ENCODE measurements at places on chromosomes 1 and 21.

DNA sequence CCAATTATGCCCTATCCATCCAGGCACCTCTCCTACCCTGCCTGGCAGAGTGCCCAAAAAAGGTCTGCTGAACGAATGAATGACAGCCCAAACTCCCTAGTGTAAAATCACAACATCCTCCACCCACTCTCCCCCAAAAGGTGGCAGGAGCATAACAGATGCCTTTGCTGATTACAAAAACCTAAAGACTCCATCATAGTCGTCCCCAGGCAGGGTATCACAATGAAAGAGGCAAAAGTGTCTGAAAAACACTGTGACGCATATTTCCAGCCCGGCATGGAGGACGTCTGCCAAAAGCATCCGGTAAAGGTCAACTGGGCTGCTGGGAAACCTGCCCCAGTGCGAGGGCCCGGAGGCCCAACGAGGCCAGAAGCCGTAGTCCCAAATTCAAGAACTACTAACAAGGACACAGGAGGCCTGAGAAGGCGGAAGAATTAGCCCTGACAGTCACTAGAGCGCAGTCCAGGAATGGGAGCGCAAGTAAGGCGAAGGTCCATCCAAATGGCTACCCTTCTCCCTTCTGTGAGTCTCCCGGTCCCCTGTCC is 576 bp downstream of the SMIM12 start:
- DNase-seq: no peak

DNA sequence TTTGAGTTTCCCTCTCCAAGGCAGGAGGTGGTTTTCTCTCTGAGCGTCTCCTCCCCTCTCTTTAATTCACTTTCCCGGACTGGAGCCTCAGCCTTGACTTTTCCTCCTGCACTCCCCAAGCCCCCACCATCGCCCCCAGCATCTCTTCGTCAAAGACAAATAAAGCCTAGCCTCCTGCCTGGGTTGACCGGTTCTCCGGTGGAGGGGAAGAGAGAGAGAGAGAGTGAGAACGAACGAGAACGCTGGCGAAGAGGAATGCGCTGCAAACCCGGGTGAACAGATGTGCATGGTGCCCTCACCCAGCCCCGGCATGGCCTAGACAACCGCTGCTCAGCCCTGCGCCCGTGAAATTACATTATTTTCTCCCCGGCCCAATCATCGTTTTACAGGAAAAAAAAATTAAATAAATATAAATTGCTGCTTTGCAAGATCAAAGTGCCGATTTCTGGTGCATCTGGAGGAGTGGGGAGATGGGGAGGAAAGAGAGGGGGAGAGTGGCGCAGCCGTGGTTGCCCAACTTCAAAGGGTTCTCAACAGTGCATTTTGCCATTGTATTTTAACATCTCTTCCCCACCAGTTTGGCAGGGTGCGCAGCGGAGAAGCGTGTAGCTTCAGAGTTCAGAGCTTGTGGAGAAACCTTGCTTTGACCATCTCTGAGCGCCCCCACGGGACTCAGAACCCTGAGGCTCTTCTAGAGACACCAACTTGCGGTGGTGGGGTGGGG is 11.4 kb upstream of the TBX15 start:
- DNase-seq: no peak

- DNase-seq: no peak
Measured at GRCh38 chr21:28337315-28337714, 655.4 kb downstream of the LTN1 start.

- no peak for DNase-seq
Measured at GRCh38 chr21:16821588-16821987, 691.3 kb upstream of the CXADR start.

GRCh38 chr21:35578347-35578782 is 482.0 kb downstream of the SETD4 start:
- DNase-seq: no peak

DNA sequence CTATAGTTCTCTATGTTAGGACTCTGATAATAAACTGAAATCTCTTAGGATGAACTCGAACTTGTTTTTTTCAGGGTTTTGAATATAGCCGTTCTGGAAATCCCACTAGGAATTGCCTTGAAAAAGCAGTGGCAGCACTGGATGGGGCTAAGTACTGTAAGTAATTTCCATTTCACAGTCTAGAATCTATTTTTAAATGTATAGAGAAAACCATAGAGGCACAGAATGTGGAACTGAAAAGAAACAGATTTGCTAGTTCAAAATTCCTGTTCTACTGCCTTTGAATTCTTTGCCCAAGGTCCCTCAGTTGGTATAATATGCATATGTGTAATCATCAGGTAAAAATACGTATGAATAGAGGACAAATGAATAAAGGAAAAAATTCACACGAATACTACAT is 4.8 kb downstream of the CTH start:
- DNase-seq: no peak

DNA sequence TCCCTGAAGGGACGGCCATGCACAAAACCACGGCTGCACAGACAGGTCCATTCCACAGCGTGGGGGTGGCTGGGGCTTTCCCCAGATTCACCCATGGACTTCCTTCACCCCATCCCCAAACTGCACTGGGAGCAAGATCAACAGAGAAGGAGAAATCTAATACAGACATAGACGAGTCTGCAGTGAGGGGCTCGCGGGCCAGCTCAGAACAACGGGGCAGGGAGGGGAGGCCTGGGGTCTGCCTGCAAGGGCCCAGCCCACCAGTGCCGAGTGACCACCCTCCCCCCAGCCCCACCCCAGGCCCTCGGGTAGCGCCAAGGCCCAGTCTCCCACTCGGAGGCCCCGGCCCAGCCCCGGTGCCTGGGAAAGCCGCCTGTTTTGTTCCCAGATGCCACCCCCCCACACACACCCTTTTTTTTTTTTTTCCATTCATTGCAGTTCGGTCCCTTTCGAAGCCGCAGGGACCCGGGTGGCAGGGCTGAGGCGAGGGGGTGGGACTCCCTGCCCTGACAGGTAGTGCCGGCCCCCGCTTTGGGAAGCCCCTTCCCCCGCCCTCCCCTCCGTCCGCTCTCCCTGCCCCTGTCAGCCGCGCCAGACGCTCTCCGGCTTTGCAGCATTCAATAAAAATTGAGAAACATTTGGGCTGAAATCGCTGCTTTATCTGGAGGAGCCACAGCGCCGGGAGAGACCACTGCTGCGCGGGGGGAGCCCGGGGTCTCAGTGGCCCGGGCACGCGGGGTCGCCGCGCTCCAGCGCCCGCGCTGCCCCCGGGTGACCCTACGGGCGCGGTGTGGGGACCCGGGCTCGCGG is 543 bp upstream of the EPHB2 start:
- DNase-seq: peak; percentile 48

- DNase-seq: no peak
Measured at GRCh38 chr1:214050513-214051401, 63.0 kb downstream of the PROX1 start.
